HFFc6 (cell line): ENCODE measurements at places on chromosomes 1 and 21. TPM values are rescaled to one million over a fixed set of nuclear protein-coding genes. Genes with fewer than 3 reads are reported as not detected.

The AMY2A gene
- total RNA-seq, result not detected in 2 replicates

The PGLYRP3 gene
- not detected in 3 replicates for total RNA-seq

DNA sequence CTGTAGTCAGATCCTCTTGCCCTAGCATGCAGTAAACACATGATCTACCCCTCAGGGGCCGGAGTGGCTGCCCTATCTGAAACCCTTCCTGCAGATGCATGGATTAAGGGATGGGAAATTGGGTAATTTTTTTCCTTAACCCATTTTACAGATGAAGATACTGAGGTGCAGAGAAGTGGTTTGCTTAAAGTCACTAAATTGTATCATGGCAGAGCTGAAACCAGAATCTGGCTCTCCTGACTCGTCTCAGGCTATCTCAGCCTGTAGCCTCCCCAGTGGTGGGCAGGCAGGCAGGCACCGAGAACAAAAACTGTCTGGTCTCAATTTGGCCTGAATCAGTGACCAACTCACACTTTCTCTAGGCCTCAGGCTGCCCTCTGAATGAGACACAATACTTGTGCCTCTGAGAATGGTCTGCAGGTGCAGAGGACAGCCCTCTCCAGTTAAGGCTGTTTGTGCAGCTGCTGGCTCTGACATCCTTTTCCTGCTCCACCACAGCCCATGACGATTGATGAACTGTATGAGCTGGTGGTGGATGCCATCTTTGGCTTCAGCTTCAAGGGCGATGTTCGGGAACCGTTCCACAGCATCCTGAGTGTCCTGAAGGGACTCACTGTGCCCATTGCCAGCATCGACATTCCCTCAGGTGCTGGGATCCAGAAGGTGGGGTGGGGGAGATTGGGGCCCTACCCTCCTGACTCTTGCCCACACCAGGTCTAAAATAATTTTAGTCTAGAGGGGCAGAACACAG is 1.5 kb downstream of the NAXE start:
- DNase-seq, result no peak

DNA sequence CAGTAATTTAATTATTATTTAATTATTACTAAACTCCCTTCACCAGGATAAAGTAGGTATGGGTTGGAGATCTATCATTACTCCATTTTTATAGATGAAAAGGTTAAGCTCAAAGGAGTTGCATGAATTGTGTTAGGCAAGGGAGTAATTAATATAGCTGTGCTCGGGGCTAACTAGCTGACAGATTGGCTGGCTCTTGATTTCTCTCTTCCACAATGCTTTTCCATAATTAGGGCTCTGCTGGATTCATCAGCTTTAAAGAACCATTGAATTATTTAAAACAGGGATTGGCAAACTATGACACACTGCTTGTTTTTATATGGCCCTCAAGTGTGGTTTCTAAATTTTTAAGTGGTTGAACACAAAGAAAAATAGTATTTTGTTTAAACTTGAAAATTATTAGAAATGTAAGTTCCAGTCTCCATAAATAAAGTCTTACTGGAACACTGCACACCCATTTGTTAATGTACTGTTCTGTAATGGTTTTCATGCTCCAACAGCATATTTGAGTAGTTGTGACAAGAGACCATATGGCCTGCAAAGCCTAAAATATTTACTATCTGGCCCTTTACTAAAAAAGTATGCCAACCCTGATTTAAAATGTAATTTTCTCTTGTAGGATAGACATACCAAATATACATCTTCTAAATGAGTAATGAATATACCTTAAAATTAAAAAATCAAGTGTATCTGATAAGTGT is 76.4 kb downstream of the GDAP2 start:
- DNase-seq, result no peak

- no peak for DNase-seq
Measured at GRCh38 chr1:162390396-162391185, 9.1 kb downstream of the C1orf226 start.

DNA sequence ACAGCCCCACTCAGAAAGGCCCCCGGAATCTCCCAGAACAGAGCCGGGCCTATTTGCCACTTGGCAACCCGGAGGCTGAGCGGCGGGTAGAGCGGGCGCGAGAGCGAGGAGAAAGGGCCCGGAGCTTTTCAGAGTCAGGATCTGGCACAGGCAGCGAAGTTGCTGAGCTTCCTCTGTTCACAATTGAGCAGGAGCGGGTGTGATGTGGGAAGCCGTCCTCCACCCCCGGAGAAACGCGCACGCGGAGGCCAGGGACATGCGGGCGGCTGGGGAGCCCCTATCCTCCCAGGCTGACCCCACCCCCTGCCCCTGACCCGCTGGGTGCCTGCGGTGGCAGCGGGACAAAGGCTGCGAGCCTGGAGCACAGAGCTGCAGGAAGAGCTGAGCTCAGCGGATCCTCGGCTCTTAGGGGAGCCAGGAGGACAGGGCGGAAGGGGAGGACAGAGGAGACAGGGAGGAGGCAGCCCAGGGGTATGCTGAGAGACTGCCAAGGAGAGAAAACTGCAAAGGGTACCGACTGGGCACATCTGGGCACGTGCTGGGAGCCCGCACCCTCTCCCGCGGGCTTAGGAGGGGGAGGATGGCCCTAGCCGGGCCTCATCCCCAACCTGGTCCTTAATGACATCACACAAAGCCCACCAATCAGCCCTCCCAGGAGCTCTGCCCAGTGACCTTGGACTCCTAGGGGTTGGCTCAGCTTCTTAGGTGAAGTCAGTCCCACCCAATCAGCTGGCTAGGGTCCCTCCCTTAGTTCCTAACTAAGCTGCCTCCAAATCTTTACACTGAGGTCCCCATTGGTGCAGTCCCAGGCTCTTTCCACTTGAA is 9.3 kb downstream of the KIF21B start:
- DNase-seq, result no peak

- DNase-seq, result no peak
Measured at GRCh38 chr1:30875197-30875596, 33.4 kb downstream of the SDC3 start.
